ENCODE measurements at places on chromosomes 1 and 21.

DNA sequence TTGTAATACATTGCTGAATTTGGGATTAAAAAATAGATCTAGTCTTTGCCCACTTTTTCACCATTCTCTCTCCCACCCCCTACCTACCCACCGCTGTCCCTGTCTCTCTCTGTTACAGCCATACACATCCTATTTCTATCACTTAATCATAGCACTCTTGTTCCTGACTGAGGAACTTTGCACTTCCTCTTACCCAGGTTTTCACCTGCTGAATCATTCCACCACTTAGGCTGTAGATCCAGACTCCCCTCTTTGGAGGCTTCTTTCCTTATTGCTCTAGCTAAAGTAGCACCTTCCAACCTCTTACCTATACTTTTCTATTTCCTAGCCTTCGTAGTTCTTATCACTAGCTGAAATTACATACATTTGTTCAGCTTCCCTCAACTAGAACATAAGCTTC, 59.6 kb downstream of the ATP6V1G3 start:
- DNase-seq, result no peak

DNA sequence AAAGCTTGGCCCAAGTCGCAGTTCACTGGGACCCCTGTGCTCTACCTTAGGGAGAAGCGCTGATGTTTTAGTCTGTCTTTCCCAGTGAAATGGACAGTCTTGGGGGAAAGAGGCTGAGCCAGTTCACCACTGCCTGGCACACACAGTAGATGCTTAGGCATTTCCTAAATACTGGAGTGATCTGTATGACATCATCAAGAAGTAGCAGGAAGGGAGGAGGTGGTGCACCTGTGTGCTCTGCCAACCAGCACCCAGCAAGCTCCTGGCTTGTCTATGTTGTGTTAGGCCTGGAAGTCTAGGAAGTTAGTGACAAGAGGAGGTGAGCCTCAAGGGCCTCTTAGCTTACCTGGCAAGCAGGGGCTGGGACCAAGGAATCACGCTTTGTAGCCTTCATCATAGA, 158.2 kb upstream of the NFIA start:
- DNase-seq, result no peak

GRCh38 chr1:88230126-88230525, 453.9 kb upstream of the PKN2 start:
- no peak for DNase-seq

GRCh38 chr1:55197099-55197498, 18.1 kb downstream of the USP24 start:
- no peak for DNase-seq

GRCh38 chr1:200213921-200214320, 186.4 kb downstream of the NR5A2 start:
- DNase-seq, result no peak

- DNase-seq, result no peak
Measured at GRCh38 chr21:31022306-31022705, 16.0 kb downstream of the KRTAP19-8 start.

DNA sequence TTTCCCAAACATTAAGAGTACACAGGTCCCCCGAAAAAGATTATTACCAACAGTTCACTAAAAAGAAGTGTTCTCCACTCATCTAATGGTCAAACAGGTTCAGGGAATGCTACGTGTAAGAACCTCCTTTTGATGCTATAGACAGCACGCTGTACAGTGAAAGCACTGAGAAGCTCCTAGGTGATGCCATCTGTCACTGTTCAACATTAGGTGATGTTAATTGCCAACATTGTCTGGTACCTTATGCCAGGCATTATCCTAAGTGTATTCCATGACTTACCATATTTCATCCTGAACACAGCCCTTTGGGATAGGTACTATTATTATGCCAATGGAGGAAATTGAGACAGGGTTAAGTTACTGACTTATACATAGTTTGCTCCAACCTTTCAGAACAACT, 82.1 kb downstream of the DAB1 start:
- DNase-seq, result no peak

DNA sequence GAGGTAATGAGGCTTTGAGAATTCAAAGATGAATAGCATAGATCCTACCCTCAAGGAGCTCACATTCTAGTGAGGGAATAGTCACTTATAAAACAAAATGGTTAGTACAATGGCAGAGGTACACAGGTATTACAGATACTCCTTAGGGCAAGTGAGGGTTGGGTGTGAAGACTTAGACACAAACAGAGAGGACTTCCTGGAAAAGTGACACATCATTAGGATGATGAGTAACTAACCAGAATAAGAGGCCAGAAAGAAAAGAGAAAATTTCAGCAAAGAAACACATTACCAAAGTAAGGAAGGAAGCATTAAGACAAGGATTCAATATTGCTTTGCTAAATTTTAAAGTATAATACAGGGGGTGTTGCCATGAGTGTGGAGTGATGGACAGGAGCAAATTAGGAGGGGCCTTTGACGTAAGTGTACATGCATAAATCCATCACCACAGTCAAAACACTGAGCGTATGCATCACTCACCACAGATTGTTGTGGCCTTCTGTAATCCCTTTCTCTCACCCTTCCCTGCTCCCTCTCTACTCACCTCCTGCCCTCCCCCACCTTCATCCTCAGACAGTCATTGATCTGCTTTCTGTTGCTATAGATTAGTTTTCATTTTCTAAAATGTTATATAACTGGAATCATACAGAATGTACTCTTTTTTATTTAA, 7.9 kb downstream of the CD53 start:
- DNase-seq, result no peak

DNA sequence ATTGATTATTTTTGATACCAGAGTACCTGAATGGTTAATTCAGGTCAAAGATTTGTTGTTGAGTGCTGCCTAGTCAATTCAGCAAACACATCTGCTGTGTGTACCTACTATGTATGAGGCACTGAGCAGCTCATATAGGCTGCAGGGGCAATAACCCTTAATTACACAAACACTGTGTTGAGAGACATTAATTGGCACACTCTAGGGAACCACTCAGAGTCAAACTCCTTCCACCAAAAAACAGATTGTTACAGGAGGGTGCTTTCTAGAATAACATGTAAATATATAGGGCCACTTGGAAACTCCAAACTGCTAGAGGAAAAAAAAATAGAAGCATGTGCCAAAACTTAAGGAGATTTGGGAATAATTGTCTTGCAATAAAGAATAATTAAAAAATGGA, 31.3 kb downstream of the UBE2U start:
- no peak for DNase-seq

DNA sequence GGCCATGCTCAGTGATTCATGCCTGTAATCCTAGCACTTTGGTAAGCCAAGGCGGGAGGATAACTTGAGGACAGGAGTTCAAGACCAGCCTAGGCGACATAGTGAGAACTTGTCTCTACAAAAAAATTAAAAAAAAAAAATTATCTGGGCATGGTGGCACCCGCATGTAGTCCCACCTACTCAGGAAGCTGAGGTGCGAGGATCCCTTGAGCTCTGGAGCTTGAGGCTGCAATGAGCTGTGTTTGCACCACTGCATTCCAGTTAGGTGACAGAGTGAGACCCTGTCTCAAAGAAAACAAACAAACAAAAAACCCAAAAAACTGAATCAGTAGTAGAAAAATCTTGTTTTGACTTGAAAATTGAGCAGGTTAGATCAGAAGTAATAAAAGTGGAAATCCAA, 67.1 kb upstream of the IPO9 start:
- DNase-seq, result no peak

DNA sequence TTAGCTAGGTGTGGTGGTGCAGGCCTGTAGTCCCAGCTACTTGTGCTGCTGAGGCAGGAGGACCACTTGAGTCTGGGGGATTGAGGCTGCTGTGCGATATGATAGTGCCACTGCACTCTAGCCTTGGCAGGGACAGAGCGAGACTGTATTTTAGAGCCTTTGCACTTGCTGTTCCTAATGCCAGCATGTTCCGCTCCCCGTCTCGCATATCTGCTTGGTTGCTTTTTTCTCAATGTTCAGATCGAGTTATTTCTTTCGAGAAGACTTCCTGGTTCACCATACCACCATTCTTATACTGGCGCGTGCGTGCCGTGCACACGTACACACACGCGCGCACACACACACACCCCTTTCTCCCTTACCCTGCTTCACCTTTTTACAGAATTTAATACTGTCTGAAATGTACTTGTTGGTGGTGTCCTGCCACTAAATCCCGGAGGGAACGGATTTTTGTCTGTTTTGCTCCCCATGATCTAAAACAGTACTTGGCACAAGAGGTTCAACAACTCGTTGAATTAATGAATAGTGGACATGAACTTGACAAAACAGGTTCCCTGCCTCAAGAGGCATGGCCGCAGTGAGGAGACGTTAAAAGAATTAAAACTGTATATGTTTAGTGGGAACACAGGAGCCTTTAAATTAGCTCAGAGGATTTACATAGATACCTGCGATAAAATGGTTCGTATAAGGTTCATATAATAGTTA, 1.1 kb upstream of the RPRD2 start:
- no peak for DNase-seq

GRCh38 chr1:92927870-92928269, 33.4 kb downstream of the DIPK1A start:
- no peak for DNase-seq

- peak; percentile 9 for DNase-seq
Measured at GRCh38 chr1:236685917-236686814, at the start of gene ACTN2. TSS of gene ACTN2 (plus strand) at chr1:236686499. CDS start at chr1:236686674, 175 bp downstream.

DNA sequence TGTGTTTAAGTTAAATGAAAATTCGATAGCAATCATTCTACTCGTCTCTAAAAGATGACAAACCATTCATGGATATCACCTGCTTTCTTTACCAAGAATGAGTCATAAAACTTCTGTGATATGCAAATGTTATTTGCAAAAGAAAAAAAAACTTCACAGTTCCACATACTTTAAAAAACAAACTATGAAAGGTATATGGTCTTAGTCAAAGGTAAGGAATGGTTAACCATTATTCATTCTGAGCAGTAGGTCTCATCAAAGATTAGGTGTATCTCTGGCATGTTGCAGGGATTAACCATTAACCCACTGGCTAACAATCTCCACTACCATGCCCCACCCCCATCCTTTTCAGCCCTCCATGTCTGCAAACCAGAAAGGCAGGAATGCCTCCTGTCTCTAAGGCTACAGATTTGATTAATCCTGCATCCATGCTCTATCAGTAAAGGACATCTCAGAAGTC, 44.4 kb downstream of the PTPN14 start:
- no peak for DNase-seq

- DNase-seq, result peak; percentile 38
Measured at GRCh38 chr1:245598524-245599305, 443.9 kb downstream of the KIF26B start.

GRCh38 chr1:44740179-44740617, 561 bp downstream of the KIF2C start:
- DNase-seq, result no peak

GRCh38 chr1:174874331-174875053, 125.3 kb upstream of the CACYBP start:
- DNase-seq, result no peak

DNA sequence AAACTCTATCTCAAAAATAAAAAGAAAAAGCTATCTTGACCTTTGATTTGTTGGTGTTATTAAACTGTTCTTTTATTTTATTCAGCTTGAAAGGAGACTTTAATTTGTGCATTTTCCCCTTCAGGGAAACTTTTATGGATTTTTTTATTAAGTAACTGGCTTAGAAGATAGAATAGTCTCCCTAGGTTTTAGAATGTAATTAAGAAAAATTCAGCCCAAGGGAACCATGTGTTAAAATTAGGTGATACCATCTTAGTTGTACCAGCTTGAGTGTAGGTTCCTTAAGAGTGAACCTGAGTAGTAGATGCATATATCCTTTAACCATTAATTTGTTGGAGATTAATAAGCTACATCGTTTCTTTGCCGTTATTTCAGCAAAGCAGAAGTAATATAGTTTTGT, 11.4 kb downstream of the MAST2 start:
- no peak for DNase-seq

DNA sequence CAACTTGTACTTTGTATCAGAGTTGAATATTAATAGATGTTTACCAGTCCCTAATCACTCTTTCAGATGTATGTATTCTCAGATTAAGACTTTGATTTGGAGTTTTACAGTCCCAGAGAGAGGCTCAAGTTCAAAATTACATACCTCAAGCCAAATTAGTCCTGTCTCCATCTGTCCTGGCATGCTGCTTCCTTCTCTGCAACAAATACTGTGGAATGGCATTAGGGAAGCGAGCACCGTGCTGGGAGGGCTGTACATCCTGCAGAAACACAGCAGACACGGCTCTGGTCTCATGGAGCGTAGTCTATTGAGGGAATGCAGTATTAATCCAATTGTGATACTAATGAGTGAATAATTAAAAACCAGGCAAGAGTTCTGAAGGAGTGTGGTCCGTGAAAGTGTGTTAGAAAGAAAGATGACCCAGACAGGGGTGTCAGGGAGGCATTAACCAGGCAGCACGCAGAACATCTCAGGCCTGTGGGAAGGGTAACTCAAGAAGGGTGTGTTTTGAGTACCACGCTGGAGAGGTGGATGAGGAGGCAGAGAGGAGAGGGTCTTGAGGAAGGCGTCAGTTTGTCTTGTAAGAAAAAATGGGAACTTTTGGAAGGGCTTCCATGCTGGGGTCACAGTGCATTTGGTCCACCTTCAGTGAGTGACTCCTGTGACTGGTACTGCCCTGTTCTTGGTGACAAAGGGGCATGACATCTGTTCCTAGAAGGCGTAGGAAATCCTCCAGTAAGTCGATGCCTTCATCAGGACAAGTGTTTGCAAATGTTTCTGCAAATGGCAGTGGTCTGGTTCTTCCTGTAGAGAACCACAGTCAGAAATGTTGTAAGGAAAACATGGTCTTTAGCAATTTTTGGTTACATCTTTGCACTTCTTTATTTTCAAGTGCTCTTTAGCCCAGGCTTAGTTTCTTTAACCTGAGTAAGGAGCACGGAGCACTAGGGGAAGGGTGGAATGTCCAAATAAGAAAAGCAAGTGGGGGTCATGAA, 1.6 kb downstream of the RAB4A start:
- peak; percentile 13 for DNase-seq

DNA sequence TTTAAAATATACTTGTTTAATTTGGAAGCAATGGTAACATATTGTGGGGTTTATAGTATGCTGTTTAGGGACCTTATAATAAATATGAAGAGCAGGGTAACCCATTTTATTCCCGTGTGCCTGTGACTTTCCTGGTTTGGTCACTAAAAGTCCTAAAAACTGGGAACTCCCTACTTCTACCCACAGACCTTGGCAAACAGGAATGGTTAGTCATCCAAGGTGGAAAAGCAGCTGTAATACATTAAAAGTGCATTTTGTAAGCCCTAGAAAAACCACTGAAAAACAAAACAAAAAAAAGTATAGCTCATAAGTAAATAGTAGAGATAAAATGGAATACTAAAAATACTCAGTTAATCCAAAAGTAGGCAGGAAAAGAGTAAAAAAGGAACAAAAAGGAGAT, 538.9 kb downstream of the LMO4 start:
- DNase-seq, result peak; percentile 35

GRCh38 chr1:174877208-174877673, 122.5 kb upstream of the CACYBP start:
- DNase-seq, result no peak

DNA sequence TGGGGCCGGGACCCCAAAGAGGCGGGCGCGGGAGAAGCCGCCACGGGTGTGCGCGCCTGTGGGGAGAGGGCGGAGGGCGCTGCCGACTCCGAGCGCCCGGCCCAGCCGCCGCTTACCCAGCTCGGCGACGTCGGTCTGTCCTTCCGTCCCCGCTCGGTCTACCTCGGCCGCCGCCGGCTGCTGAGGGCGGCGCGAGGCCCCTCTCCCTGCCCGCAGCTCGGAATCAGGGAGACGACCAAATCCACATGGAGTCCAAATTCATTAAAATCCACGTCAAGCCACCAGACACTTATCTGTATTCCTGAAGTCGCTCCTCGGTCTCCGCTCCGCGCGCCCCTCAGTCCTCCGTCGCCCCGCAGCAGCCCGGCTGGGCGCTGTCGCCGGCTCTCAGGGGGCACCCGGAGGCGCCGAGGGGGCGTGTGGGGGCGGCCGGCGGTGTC, 637 bp downstream of the PLXNA2 start:
- DNase-seq, result no peak

Data from fibroblast of upper back skin (primary cell).